Fibroblast of lung (primary cell): ENCODE measurements at places on chromosomes 2 and 18. TPM values are rescaled to one million over a fixed set of nuclear protein-coding genes. Genes with fewer than 3 reads are reported as not detected.

The CPLX4 gene
- polyA plus RNA-seq, result not detected in 2 replicates

The TDRD15 gene
- polyA plus RNA-seq, result not detected in 2 replicates

The SKOR2 gene
- polyA plus RNA-seq, result not detected in 2 replicates

The TP53I3 gene
- polyA plus RNA-seq, result 31.0 and 37.9 TPM in 2 replicates

The SLC16A14 gene
- polyA plus RNA-seq, result 1.8 and 1.9 TPM in 2 replicates

The WDR54 gene
- 24.3 and 34.0 TPM in 2 replicates for polyA plus RNA-seq

The TPO gene
- polyA plus RNA-seq, result not detected in 2 replicates

The ADRA2B gene
- 0.07 TPM in 1 of 2 replicates, not detected in the other for polyA plus RNA-seq

The TNFAIP6 gene
- polyA plus RNA-seq, result 28.5 and 35.0 TPM in 2 replicates

The SH3RF3 gene
- polyA plus RNA-seq, result 8.3 and 9.5 TPM in 2 replicates

The C2orf15 gene
- 0.07 and 0.09 TPM in 2 replicates for polyA plus RNA-seq

The TSPYL6 gene
- polyA plus RNA-seq, result not detected in 2 replicates

The DUSP19 gene
- 2.4 and 2.6 TPM in 2 replicates for polyA plus RNA-seq

The GCG gene
- polyA plus RNA-seq, result not detected in 2 replicates

The IL1R1 gene
- 167 and 232 TPM in 2 replicates for polyA plus RNA-seq

The MBOAT2 gene
- polyA plus RNA-seq, result 44.8 and 68.3 TPM in 2 replicates

The CNDP1 gene
- polyA plus RNA-seq, result not detected in 2 replicates

The MATN3 gene
- polyA plus RNA-seq, result 4.5 and 6.9 TPM in 2 replicates

The DSG4 gene
- polyA plus RNA-seq, result not detected in 2 replicates

The RAB27B gene
- 0.14 and 0.92 TPM in 2 replicates for polyA plus RNA-seq

The RNF144A gene
- 0.24 and 0.40 TPM in 2 replicates for polyA plus RNA-seq

The GKN2 gene
- polyA plus RNA-seq, result not detected in 2 replicates

The IAH1 gene
- 119 and 127 TPM in 2 replicates for polyA plus RNA-seq

The SERPINB10 gene
- polyA plus RNA-seq, result 0.05 and 0.08 TPM in 2 replicates

The BOK gene
- polyA plus RNA-seq, result 14.8 and 21.2 TPM in 2 replicates

The CABYR gene
- 6.5 and 7.3 TPM in 2 replicates for polyA plus RNA-seq

The ANKRD62 gene
- polyA plus RNA-seq, result not detected in 2 replicates

The CXCR1 gene
- polyA plus RNA-seq, result not detected in 2 replicates

The FASTKD2 gene
- 33.4 and 40.6 TPM in 2 replicates for polyA plus RNA-seq

The ALKAL2 gene
- 0.58 TPM in 1 of 2 replicates, not detected in the other for polyA plus RNA-seq

The DAW1 gene
- polyA plus RNA-seq, result 0.11 and 0.12 TPM in 2 replicates

The CCDC141 gene
- polyA plus RNA-seq, result 0.03 and 0.05 TPM in 2 replicates

The EIF2AK2 gene
- polyA plus RNA-seq, result 28.8 and 39.9 TPM in 2 replicates

The REG1A gene
- polyA plus RNA-seq, result not detected in 2 replicates

The CABLES1 gene
- polyA plus RNA-seq, result 5.1 and 9.8 TPM in 2 replicates

The C2orf78 gene
- not detected in 2 replicates for polyA plus RNA-seq

The DOK6 gene
- 5.4 and 7.8 TPM in 2 replicates for polyA plus RNA-seq

The SERPINB4 gene
- not detected in 2 replicates for polyA plus RNA-seq

The MC2R gene
- polyA plus RNA-seq, result not detected in 2 replicates
